ENCODE measurements at places on chromosomes 1 and 21.

DNA sequence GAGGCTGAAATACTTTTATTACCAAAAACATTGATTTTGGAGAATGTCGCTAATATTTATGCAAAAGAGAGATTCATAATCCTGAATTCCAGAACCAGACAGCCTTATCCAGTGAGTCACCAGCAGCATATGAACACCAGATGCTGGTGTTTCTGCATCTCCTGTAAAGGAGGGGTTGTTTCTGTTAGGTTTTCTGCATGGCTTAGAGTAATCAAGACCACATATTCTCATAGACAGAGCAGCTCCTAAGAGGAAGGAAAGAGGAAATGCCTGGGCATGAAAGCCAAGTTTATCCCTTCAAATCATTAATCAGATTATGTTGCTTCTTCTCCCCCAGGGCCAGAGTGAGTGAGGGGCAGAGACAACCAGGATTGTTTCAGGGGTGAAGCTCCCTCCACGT, 86.2 kb downstream of the NGF start:
- DNase-seq, result peak; percentile 42

- DNase-seq, result no peak
Observed at GRCh38 chr1:219414250-219414649, 198.7 kb downstream of the ZC3H11B start.

GRCh38 chr1:29966526-29967045, 730.3 kb downstream of the PTPRU start:
- DNase-seq, result no peak

DNA sequence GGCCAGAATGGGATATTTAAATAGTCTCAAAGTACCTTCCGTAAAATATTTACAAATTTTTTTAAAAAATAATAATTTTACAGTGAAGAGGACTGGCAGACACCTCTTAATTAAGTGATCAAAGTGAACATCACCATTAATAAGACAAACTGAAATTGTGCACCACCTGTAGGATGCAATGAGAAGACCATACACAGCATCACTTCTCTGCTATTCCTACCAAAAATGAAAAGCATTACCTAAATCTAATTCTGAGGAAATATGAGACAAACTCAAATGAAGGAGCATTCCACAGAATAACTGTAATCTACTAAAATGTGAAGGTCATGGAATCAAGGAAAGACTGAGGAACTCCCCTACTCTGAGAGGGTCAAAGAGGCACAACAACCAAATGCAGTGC, 68.2 kb upstream of the PRDX6 start:
- no peak for DNase-seq

DNA sequence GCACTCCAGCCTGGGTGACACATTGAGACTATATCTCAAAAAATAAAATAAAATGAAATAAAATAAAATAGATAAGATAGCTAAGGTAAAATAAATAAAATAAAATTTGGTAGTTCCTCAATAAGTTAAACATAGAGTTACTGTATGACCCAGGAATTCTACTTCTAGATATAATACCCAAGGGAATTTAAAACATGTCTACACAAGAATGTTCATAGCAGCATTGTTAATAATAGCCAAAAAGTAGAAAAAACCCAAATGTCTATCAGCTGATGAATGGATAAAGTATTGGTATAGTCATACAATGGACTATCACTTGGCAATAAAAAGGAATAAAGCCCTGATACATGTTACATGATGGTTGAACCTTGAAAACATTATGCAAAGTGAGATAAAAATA, 47.8 kb downstream of the CEP350 start:
- DNase-seq, result no peak

DNA sequence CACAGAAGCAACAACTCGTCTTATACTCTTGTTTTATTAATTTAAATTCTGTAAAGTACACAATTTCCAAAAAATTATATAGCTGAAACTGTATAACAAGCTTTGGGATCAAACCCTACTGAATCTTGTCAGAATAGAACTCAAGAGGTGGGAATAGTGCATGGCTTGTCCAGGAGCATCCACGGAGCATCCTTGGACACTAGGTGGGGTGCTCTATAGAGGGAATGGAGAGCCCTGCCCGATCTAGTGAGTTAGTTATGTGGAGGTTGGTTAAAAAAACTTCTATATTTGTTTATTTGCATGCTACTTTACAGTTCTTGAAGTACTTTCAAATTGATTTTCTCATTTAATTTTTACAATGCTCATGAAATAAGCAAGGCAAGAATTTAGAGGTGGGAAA, 28.3 kb downstream of the ROR1 start:
- DNase-seq, result no peak

DNA sequence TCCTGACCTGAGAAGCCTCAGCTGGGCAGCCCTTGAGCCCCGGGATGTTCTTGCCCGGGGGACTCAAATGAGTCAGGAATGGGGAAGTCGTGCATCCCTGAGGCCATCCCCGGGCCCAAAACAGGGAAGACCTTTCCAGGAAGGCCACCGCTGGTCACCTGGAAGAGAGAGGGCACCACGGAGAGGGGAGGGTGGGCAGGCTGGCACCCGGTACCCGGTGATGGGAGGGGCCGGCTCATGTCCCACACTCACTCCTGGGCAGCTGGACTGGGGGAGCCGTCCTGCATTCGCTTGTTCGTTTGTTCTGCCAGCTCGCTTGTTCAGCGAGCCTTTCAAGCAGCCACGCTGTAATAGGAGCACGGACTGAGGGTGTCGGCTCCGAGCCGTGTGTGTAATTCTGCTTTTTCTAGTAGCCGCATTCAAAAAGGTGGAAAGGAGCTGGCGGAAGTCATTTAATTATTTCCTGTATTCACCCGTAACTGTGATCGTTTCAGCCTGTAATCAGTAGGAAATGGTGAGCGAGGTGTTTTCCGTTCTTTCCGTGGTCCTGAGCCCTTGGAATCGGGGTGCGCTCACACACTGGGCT, 48.4 kb upstream of the CCDC27 start:
- no peak for DNase-seq

DNA sequence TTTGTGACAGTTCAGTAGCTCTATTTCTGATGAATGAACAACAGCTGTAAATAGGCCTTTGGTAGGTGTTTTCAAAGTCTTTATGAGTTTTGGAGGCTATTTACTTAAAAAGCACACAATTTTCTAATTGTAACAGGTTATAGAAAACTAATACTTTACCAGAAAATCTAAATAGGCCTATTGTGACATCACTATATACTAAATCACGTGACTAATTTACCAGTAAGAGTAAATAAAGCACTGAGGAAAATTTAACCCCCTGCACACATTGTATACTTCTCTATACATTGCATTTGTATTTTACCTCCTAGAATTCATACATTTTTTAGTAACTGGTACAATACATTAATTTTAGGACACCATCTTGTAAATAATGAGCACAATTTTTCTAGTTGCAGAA, 15.0 kb downstream of the KRTAP26-1 start:
- no peak for DNase-seq

DNA sequence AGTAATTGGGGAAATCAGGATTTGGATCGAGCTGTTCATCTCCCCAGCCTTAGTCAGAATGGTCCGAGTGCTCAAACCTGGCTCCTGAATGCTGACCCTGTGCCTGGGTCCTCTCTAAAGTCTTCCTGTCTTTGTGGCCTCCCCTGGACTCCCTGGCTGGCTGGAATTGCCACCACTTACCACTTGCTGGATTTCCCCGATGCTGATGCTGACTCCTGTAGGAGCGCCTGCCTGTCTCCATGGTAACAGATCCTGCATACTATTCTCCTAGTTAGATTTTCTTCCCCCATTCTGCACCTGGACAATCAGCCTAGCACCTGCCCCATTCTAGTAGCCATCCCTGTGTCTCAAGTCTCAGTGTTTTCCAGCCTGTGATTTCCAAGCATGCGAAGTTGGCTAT, 382.2 kb upstream of the ESRRG start:
- DNase-seq, result no peak

DNA sequence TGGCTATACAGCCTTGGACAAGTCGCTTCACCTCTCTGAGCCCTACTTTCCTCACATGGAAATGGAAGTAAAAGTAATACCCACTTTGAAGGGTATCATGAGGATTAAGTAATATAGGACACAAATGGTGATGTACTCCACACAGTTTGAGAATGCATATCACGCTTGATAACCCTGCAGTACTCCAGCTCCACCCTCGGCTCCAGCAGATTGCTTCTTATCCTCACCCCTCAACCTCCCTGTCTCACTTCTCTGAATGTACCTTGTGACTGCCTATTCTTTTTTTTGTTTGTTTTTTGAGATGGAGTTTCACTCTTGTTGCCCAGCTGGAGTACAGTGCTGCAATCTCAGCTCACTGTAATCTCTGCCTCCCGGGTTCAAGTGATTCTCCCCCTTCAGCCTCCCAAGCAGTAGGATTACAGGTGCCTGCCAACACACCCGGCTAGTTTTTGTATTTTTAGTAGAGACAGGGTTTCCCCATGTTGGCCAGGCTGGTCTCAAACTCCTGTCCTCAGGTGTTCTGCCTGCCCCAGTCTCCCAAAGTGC, 55.5 kb downstream of the LDLRAD2 start:
- DNase-seq, result no peak

DNA sequence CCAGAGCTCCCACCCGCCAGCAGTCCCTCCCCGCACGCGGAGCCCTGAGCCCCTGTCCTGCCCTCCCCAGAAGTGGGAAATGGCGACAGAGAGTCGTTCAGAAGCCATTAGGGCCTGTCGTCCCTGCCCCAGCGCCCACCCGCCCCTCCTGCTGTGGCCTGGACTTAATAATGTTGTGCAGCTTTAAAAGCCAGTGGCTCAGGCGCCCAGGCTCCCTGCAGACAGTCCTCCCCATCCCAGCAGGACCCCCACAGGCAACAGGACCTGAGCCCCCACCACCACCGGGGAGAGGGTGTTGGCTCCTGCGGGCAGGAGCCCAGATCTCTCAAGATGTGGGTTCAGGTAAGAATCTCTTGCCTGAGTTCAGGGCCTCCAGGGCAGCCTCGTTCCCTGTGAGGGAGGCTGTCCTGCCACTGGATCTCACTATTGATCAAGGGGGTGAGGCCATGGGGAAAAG, 125.3 kb upstream of the RUNX3 start:
- DNase-seq, result no peak

GRCh38 chr1:229370601-229371021, 27.8 kb upstream of the CCSAP start:
- peak; percentile 21 for DNase-seq

GRCh38 chr1:225412803-225413351, 15.0 kb downstream of the LBR start:
- no peak for DNase-seq

DNA sequence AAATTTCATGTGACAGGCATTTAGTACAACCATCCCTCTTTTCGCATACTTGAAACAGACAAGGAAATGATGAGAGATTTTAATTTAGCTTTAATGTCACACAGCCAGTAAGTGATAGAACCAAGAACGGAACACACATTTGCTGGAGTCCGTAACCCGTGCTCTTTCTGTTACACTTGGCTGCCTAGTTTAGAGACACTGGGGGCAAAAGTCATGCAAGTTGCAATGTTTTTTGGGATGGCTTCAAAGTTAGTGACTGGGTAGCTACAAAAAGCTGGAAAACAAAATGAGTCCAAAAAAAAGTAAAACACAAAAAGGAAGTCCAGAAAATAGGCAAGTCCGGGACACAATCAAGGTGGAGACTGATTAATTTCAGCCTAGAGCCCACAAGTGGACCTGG, 5.9 kb downstream of the NID1 start:
- DNase-seq, result no peak

- DNase-seq, result no peak
Observed at GRCh38 chr1:106621853-106622252, 434.6 kb upstream of the PRMT6 start.

GRCh38 chr1:203522237-203522636, 28.3 kb downstream of the OPTC start:
- DNase-seq, result no peak

- DNase-seq, result no peak
Observed at GRCh38 chr1:88787023-88787903, 103.2 kb downstream of the PKN2 start.

- DNase-seq, result no peak
Observed at GRCh38 chr1:75345538-75346292, 211.5 kb downstream of the LHX8 start.

- DNase-seq, result no peak
Observed at GRCh38 chr1:199362996-199363395, 664.5 kb upstream of the NR5A2 start.

DNA sequence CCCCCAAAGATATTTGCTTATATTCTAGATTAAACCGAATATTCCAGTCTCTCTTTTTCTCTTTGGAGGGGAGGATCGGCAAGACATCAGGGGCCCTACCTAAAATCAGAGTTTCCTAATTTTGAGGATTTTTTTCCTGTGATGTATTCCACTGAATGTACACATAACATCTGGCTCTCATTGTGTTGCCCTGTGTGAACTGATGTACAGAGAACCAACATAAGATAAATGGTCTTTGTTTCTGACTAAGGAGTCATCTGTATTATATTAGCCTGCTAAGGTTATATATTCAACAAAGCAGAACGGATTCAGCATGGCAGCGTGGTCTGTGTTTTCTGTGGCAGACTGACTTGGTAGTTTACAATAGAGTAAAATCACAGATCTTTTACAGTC, 114.8 kb upstream of the NCAM2 start:
- no peak for DNase-seq

DNA sequence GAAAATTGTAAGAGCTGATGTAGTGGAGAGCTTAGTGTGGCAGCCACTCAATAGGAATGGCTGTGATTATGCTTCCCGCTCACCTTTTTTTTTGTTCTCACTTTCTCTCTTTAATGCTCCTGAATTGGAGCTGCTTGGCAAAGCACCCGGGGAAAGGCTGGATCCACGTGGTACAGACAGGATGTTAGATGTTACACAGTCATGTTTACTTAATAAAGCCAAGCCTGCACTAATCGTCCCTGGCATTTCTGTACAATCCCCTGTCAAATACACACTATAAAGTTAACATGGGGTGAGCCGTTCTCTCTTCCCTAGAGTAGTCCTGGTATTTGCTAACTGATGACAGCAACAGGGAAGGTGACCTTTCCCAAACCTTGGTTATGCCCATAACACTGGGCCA, 187.8 kb downstream of the ZSCAN20 start:
- peak; percentile 35 for DNase-seq

DNA sequence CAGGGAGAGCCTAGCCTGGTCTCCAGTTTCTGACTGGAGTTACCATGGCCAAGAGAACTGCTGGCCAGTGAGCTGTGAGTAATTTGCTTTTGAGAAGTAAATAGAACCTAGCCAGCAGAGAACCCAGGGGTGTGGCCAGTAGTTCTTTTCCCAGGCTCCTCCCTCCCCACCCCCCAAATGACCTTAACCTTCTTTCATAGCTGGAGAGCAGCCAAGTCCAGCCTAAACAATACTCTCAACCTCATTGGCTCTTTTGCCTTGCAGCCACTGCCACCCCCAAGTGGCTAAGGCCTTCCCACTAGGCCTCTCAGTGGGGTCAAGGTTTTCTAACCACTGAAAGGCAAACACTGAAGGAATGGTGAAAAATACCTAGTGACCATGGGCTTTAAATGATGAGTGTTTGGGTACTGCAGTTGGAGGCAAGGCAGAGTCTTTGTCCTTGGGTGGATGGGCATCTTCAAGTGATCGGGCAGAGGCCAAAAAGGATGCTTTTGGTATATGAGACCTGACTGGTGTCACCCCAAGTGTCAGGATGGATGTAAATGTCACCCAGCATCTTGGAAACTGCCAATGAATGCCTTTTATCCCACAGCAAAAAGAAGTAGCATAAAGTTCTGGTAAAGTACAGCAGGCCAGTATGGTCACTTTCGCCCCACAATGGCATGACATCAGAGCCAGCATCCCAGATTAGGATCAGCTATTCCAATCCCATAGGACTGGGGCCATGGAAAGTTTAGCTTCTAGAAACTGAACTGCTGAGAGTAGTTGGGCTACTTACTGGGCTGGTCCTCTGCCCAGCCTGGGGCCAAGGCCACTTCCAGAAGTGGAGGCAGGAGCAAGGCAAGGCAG, 3.5 kb upstream of the PIGV start:
- DNase-seq, result peak; percentile 81

All from Ammon's horn (tissue), 1 donor.